ENCODE measurements at places on chromosomes 3 and 15.

DNA sequence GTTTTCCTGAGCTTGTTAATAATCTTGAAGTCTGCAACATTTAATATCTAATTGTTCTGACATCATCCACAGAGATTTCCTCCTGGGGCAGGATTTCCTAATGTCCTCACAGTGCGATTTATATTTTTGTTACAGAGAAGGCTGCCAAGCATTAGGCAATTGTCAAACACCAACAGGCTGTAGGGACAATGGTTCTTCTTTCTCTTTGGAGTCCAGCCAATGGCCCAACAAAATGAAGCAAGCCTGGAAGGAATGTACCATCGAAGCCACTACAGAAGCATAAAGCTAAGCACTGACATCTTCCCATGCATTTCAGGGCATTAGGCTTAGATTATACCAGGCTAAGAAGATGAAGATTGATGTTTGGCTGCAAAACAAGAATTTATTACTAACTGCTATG, 173.0 kb upstream of the FRMD4B start:
- DNase-seq: no peak

DNA sequence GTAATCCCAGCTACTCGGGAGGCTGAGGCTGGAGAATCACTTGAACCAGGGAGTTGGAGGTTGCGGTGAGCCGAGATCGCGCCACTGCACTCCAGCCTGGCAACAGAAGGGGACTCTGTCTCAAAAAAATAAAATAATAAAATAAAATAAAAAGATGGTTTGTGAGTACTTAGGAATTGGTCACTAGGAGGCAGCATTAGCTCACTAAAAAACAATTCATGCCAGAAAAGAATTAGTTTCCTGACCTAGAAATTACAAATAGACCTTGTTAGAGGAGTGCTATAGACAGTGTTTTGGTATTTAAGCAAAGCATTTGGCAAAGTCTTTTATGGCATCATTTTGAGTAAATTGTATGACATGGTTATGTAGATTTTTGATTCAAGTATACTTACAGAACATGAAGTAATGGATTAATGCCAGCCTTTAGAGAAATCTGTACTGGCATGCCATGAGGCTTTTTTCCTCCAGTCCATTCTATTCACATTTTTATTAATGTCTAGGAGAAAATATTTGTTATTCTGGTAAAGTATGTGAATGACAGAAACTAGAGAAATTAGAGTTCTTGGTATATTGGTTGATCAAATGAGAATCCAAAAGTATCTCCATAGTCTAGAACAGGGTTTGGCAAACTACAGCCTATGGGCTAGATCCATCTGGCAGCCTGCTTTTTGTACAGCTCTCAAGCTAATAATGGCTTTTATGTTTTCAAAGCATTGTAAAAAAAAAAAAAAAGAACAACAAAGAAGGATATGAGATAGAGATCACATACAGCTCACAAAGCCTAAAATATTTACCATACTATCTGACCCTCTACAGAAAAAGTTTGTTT, 81.6 kb downstream of the LRRC49 start:
- peak; percentile 16 for DNase-seq

DNA sequence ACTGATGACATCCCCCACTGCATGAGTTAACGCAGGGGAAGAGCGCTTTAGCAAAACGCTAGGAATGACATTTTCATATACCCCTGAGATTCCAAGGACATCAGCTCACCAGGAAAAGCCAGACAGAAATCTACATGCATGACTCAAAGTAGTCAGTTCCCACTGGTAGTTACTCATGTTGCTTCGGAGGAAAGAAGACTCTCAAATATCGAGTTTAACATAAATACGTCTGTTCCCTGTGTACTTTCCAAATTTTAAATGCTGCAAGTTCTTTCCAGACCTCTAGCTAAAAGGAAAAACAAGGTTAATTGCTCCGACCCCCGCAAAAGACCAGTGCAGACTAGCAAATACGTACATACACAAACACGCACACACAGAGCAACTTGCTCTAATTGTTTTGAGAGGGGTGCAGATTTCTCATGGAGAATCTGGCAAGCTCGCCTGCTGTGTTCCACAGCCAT, 115.4 kb upstream of the PRICKLE2 start:
- no peak for DNase-seq

GRCh38 chr15:39640665-39641064, 59.8 kb downstream of the THBS1 start:
- no peak for DNase-seq

DNA sequence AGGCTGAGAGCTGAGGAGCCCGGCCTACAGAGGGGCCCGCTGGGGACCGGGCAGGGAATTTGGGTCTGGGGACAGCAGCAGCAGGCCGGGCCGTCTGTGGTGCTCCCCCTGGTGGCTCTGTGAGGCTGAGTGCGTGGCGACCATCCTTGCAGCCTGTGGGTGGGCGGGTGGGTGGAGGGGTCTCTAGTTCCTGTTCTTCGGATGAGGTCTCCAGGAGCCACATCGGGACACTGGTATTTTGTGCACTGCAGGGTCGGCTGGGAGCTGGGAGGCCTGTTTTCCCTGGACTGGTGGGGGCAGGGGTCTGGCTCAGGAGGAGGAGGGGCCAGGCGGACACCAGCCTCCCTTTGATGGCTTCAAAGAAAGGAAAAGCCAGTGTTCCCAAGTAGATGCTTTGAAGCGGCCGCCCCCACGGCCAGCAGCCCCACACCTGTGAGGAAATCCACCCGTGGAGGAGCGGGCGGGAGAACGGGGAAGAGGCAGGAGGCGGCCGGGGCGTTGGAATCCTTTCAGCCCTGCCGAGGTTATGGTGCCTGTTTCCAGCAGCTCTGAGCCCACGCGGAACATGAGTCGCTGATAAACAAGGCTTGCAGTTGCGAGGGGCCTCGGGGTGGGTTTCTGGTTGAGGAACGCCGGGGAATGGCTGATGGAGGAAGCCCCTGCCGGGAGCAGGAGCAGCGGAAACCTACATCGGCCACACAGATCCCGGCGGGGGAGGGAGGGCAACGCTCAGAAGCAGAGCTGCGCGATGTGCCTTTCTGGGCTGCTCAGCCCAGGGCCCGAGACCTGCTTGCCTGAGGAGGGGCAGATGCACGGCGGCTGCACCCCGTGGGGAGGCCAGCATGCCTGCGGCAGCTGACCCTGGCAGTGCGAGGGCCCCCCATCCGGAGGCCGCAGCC, 154.3 kb downstream of the NSMCE3 start:
- DNase-seq: no peak

DNA sequence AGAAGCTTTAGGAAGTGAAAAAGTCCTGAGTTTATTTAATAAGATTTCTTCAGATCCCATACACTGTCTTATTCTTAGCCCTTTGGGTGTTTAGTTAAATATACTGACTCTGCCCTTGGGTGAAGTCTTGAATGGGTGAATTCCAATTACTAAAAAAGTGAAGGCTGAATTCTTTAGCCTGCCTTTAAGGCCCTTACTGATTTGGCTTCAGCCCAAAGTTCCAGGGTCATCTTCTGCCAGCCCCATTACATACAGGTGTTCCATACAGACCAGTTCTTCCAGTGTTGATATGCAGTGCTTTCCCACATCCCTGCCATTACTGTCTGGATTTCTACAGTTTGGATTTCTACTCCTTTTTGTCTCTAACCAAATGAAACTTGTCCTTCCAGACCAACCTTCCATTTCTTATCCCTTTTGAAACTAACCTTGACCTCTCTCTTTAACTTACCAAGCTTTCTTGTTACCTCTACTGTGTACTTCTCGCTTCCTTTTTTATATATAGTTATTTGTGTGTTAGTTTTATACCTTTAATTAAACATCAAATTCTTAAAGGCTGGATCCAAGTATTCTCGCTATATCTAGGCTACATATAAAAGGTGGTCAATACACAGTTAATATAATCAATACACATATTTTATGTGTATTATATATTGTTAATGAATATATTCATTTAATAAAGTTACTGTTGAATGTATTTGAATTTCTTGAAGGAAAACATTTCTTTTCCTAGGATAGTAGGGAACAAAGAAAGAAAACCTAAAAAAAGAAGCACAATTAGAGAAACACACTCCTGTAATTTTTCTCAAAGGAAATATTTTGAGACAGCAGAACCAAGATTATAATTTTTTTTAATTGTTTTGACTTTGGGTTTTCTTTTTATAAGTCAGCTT, 15.0 kb downstream of the MBNL1 start:
- DNase-seq: peak; percentile 31

- DNase-seq: no peak
These were observed 214.5 kb upstream of the TRIM42 start for GRCh38 chr3:140463355-140463754.

- no peak for DNase-seq
These were observed 23.8 kb upstream of the FBLN2 start for GRCh38 chr3:13524979-13525669.

DNA sequence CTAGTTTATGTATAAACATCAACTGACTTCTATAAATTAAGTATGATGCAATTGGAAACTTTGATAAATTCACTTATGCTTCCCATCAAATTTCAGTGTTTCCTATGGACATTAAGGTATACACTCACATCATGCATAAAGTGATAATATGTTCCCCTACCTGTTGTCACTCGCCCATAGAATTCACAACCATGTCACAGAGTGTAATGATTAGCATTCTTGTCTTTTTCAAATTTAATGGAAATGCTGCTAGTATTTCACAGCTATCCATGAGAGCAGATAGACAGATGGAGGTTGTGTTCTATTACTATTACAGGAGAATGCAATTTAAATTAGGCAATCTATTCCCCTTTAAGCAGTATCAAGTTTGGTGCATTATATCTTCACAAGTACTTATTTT, 984 bp downstream of the PLSCR4 start:
- no peak for DNase-seq

- DNase-seq: peak; percentile 14
These were observed 5.1 kb downstream of the ACAA1 start for GRCh38 chr3:38131621-38132369.

GRCh38 chr15:77762747-77763355, 130.1 kb upstream of the LINGO1 start:
- DNase-seq: no peak

- peak; percentile 30 for DNase-seq
These were observed 47.0 kb upstream of the TFG start for GRCh38 chr3:100662113-100662823.

DNA sequence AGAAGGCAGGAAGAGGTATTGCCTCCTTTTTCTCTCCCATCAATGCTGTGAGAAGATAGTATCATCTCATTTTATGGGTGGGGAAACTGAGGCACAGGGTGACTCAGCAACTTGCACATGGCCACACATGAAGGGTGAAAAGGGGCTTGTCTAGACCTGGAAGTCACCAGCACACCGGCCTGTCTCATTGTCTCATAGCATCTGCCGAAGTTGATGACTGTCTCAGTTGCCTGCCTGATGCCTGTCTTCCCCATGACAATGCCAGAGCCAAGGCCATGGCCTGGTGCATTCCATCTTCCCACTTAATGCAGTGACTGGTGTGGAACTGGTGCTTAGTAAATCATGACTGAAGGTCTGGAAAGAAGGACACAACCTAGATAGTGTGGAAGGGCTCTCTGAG, 27.9 kb upstream of the PRR23E start:
- no peak for DNase-seq

DNA sequence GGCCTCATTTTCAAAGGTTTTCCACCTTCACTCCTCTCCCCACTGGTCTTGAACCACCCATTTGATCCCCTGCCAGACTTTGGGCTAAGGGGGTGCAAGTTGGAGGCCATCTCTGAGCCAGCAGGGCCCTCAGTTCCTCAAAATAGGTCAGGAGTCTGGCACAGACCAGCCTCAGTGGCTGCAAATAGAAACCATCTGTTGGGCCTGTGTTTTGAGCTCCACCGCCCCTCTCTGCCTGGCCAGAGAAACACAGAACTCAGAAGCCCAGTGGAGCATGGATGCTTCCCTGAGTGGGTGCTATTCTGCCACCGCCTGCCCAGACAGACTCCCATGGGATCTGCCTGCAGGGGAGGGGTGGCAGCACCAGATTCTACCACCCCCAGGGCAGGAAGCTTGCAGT, 56.3 kb downstream of the CORO2B start:
- no peak for DNase-seq

GRCh38 chr3:116285781-116286421, 159.4 kb downstream of the LSAMP start:
- DNase-seq: no peak

GRCh38 chr3:72539856-72540255, 308.4 kb downstream of the SHQ1 start:
- no peak for DNase-seq

DNA sequence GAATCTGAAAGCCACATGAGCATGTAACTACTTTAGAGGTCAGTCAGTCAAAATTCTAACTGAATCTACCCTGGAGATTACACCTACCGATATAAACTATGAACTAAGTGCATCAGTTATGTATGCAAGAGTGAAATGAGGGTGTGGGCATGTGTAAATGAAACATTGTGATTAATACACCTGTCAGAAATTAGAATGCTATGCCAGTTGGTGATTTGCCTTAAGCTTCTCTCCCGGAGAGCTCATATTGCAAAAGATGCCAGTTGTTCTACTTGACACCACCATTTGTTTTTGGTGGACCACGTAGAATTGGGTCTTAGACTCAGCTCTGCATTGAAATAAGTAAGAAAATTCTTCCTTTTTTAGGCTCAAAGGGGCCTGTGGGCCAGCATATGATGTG, 91.0 kb upstream of the KBTBD8 start:
- no peak for DNase-seq

DNA sequence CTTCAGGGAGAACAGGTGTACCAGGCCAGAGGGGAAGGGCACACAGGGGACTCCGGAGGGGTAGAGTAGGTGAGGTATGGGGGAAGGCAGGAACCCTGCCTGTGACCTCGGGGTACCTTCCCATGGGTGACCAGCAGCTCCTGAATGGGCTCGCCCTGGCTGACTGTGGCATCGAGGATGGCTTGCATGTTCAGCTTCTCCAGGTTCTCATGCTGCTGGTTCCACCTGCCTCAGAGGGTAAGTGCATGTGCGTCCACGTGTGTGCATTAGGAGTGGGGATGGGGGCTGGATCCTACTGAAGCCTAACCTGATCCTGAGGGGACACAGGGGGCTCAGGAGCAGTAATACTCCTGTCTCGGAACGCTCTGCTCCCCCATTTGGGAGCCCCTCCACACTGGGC, 524 bp downstream of the ZMYND10 start:
- DNase-seq: no peak

GRCh38 chr3:158859362-158859761, 57.5 kb downstream of the MFSD1 start:
- DNase-seq: no peak

DNA sequence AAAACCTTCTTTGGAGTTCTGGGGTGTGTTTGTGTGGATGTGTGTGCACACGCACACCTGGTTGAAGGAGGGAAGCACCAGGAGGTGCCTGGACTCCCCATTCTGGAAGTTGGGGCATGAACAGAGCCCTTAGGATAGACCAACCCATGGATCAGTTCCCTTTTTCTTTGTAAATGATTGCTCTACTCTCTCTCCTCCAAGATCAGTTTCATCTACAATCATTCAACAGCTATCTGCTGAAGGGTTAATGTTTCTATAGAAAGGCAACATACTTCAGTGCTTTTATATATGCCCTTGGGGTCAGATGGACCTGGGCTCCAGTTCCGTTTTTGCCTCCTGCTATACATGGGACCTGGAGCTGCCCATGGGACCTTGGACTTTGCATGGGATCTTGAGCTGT, 352.1 kb upstream of the CFAP20DC start:
- DNase-seq: no peak

GRCh38 chr3:16937326-16937845, 52.6 kb downstream of the PLCL2 start:
- no peak for DNase-seq

All from DMS53 (cell line).